ENCODE measurements at places on chromosomes 7 and 10. TPM values are rescaled to one million over a fixed set of nuclear protein-coding genes. Genes with fewer than 3 reads are reported as not detected.

FBXO24 gene
- total RNA-seq, result 0.60 TPM

PTPRZ1 gene
- 0.98 TPM for total RNA-seq

CYP3A7 gene
- not detected for total RNA-seq

GRCh38 chr10:65720901-65721300 is 1204.9 kb upstream of the LRRTM3 start:
- no peaks in the 10 kb centered on the region for H3K36me3 ChIP-seq
- H3K27me3 ChIP-seq, result no peaks in the 10 kb centered on the region
- H3K4me1 ChIP-seq, result no peaks in the 10 kb centered on the region
- DNase-seq, result no peak
- H3K27ac ChIP-seq, result no peak overlapping the region

GRCh38 chr10:84261236-84261915 is 16.5 kb downstream of the RGR start:
- no peak for DNase-seq
- H3K4me1 ChIP-seq, result no peaks in the 10 kb centered on the region
- no peak overlapping the region for H3K27ac ChIP-seq
- H3K4me3 ChIP-seq, result no peak overlapping the region
- no peaks in the 10 kb centered on the region for H3K36me3 ChIP-seq

DNA sequence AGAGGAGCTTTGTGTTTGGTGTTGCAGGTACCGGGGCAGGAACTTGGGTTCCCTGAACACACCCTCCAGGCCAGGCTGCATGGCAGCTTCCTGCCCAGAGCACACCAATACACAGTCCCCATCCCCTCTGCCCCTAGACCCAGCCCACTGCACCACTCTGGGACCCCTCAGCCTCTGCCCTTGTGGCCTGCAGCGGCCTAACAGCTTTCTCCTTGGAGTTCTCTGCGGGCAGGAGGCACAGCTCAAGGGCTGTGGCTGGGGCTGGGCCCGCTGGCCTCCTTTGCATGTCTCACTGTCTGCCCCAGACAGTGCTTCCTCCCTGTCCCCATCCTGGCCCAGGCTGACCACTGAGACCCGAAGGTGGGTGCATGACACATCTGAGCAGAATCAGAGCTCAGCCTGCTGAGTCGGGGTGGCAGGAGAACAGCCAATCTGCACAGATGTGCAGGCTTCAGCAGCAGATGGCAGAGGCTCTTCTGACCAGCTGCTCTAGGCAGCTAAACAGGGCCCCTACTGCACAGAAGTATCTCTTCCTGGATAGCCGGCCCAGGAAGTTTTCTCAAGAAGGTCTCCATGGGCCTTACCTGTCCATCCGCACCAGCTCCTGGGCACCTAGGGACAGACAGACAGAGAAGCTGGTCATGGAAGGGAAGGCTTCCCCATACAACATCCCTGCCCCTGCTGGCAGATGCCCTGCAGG is 20.8 kb downstream of the VSIR start:
- H3K36me3 ChIP-seq, result no peaks in the 10 kb centered on the region
- peak overlapping the region; percentile 16 for H3K27ac ChIP-seq
- no peak for DNase-seq
- H3K27me3 ChIP-seq, result no peaks in the 10 kb centered on the region
- no peak overlapping the region for H3K4me3 ChIP-seq

GRCh38 chr7:100895701-100895955 is at the start of gene ACHE:
ACHE (minus strand) TSS chr7:100895888; CDS start chr7:100894232, 1,656 bp downstream.
- H3K4me3 ChIP-seq, result peak within 1 kb of the TSS; percentile 37
- no peaks in the 10 kb centered on the region for H3K36me3 ChIP-seq
- H3K4me1 ChIP-seq, result peaks cover 6% of the 10 kb centered on the region
